ELF-1 (cell line): ENCODE measurements at places on chromosomes 6 and 20.

- DNase-seq, result no peak
These were observed 42.8 kb downstream of the SLC35B3 start for GRCh38 chr6:8392569-8392968.

- peak; percentile 71 for DNase-seq
These were observed 28.1 kb downstream of the SNRNP48 start for GRCh38 chr6:7617801-7618764.

DNA sequence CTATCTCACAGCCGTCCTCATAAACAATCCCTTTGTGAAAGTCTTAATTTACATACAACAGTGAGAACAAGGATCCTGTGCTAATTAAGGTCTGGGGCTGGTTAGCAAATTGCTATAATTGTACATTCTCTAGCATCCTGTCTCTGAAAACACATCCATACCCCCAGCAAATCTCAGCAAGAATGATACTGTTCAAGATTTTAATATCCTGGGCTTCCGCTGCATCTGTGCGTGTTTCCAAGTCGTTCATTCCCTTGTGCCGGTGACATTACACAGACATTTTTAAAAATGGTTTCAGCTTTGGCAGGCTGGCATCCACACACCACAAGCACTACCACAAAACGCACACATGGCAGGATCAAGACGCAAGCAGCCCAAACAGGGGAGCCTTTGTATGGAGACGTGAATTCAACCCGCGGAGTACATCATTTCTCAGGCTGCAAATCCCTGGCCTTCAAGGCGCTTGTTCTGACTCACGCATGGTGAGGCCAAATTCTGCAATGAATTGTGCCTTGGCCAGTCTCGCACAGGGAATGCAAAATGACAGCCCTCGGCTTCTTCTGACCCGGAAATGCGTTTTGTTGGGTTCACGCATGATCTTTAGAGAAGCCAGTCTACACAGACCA, 20.3 kb downstream of the ZMYND8 start:
- no peak for DNase-seq

- DNase-seq, result no peak
These were observed 9.2 kb downstream of the SHPRH start for GRCh38 chr6:145954985-145955384.

- DNase-seq, result no peak
These were observed 6.0 kb upstream of the ACSS1 start for GRCh38 chr20:25063981-25064380.

GRCh38 chr6:15326067-15326614, 80.3 kb downstream of the JARID2 start:
- no peak for DNase-seq

DNA sequence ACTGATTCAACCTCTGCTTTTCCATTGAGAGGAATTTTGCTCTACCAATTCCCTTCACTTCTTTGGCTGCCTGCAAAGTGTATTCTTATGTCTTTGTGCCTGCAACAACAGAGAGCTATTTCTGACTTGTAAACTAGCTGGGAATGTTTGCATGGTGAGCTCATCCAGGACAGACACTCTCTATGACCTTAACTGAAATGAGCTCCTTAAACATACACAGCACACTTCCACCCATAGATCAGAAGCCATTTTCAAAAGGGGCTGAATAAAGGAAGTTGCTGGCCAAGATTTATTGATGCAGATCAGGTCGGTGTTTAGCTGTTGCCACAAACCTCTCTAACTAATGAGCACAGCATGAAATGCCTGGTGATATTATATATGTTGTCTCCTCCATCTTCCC, 377.7 kb downstream of the BTBD9 start:
- peak; percentile 51 for DNase-seq

- DNase-seq, result no peak
These were observed 12.4 kb upstream of the HLA-G start for GRCh38 chr6:29815118-29815750.

- DNase-seq, result peak; percentile 60
These were observed 23.6 kb downstream of the BNIP5 start for GRCh38 chr6:36312854-36313648.

- DNase-seq, result no peak
These were observed 91.1 kb upstream of the BTN3A2 start for GRCh38 chr6:26273673-26274588.

DNA sequence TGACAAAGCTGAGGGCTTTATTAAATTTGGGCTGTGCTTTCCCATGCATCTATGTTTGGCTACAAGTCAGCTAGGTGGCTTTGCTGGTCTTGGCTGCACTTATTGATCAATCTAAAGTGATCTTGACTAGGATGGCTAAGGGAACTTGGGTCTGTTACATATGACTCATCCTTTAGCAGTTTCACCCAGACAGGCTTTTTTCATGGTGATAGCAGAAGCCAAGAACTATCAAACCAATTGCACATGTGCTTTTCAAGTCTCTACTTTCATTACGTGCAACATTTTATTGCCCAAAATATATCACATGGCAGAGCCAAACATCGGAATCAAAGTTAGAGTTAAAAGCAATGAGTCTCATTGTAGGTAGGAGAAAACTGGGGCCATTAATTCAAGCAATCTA, 626.3 kb downstream of the TENT5A start:
- no peak for DNase-seq

GRCh38 chr20:48784273-48784641, 43.5 kb downstream of the PREX1 start:
- DNase-seq, result no peak

GRCh38 chr6:76677017-76677416, 604.6 kb upstream of the IMPG1 start:
- no peak for DNase-seq

GRCh38 chr20:56181583-56181982, 66.9 kb upstream of the MC3R start:
- DNase-seq, result no peak

- no peak for DNase-seq
These were observed 5.3 kb downstream of the RNF8 start for GRCh38 chr6:37359039-37359438.

- no peak for DNase-seq
These were observed 179.6 kb downstream of the AKAP7 start for GRCh38 chr6:131314838-131315237.

GRCh38 chr6:84521511-84521910, 242.9 kb downstream of the TBX18 start:
- DNase-seq, result no peak

- DNase-seq, result no peak
These were observed 6.4 kb downstream of the BLOC1S5 start for GRCh38 chr6:8057793-8058192.

GRCh38 chr6:38212579-38212978, 393.1 kb downstream of the ZFAND3 start:
- no peak for DNase-seq

DNA sequence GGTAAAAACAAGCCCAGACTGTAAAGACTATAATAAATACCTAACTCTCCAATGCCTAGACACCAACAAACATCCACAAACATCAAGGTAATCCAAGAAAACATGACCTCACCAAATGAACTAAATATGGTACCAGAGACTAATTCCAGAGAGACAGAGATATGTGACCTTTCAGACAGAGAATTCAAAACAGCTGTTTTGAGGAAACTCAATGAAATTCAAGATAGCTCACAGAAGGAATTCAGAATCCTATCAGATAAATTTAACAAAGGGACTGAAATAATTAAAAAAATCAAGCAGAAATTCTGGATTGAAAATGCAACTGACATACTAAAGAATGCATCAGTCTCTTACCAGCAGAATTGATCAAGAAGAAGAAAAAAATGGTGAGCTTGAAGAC, 26.6 kb downstream of the NCOA6 start:
- DNase-seq, result no peak

DNA sequence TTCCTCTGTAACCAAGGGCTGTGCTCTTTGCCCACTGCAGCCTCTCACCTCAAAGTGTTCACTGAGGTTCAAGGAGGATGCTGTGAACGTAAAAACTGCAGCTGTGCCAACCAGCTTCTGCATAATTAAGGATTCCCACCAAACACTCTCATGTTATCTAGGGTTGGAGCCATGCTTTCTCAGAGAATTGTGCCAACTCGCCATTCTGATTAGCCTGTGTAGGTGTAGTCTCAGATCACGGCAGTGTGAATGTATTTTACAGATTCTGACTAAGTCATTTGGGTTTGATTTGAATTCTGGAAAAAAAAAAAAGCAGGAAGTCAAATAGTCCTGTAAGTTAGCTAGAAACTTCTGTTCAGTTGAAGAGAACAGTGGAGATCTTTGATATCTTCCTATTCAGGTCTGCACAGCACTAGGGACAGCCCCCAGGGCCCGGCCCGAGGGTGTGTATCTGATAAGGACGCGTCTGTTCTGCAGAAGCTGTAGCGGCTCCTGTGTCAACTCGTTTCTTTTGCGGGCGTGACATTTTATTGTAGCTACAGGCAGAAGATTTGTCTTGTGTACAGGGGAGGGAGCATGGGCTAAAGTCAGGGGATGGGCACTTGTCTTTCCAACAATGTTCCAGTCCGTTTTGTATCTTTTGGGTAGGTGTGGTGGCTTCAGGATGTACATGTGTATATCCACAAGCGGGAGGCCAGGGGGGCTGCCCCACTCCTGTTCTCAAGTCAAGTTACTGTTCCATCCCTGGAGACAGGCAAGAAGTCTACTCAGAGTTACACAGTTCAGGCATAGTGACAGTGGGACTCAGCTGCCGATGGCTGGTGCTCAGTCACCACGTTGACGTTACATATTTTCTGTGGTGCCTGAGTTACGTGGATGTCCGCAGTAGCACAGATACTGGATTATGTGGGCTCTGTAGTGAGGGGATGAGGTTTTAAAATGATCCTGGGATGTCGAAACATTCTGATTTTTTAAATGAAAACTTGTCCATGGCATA, 12.4 kb downstream of the IRF4 start:
- DNase-seq, result peak; percentile 19

DNA sequence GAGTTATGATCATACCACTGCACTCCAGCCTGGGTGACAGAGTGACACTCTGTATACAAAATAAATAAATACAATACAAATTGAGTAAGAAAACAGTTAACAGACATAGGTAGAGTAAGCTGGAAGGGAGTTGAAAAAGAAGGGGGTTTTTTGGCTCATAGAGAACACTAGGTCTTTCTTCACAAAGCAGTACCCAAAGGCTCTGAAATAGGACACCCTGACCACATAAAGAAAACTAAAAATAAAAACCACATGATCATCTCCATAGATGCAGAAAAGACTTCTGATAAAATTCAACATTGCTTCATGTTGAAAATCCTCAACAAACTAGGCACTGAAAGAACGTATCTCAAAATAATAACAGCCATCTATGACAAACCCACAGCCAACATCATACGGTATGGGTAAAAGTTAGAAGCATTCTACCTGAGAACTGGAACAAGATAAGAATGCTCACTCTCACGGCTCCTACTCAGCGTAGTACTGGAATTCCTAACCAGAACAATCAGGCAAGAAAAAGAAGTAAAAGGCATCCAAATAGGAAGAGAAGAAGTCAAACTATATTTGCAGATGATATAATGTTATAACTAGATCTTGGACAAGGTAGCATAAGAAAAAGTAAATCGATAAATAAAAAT, 48.6 kb downstream of the TOMM6 start:
- no peak for DNase-seq

GRCh38 chr6:128029826-128030225, 129.0 kb upstream of the THEMIS start:
- DNase-seq, result no peak

GRCh38 chr6:7730784-7731227, 4.9 kb downstream of the BMP6 start:
- peak; percentile 9 for DNase-seq

DNA sequence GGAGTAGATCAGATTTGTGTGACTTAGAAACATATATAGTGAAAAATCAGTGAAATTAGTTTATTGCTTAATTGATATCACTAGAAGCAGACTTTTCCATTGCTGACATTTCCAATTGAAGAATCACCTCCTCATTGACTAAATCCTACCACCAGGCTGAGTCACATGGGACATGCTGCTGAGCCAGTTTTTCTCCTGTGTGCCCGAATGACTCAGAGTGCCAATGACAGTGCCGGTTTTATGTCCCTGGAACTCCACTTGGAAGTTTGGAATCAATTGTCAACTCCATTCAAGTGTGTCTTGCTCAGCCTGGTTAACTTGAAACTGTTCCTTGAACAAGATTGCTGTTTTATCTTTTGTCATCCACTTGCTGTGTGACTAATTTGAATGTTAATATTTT, 316.1 kb upstream of the PRDM1 start:
- DNase-seq, result no peak

GRCh38 chr6:117668736-117669135, 6.5 kb upstream of the NUS1 start:
- no peak for DNase-seq

- no peak for DNase-seq
These were observed 53.0 kb downstream of the TAF4 start for GRCh38 chr20:62012631-62013030.
